IPS-NIHi11 (cell line): ENCODE measurements at places on chromosomes 4 and X.

- no peak for DNase-seq
Observed at GRCh38 chr4:74327762-74328161, 19.5 kb downstream of the EPGN start.

- no peak for DNase-seq
Observed at GRCh38 chr4:142262956-142263355, 583.1 kb downstream of the INPP4B start.

DNA sequence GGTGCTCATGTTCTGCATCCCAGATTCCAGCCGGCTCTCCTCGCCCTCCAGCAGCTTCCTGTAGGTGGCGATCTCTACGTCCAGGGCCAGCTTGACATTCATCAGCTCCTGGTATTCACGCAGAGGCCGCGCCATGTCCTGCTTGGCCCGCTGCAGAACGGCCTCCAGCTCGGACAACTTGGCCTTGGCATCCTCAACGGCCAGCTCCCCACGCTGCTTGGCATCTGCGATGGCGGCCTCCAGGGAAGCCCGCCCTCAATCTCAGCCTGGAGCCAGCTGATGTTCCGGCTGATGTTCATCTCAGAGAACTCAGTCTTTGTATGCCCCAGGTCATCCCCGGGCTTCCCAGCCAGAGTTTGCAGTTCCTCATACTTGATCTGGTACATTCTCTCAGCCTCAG lies 431.8 kb upstream of the DIPK2B start:
- no peak for DNase-seq

- DNase-seq = no peak
Observed at GRCh38 chr4:186203406-186203805, 12.0 kb downstream of the CYP4V2 start.

DNA sequence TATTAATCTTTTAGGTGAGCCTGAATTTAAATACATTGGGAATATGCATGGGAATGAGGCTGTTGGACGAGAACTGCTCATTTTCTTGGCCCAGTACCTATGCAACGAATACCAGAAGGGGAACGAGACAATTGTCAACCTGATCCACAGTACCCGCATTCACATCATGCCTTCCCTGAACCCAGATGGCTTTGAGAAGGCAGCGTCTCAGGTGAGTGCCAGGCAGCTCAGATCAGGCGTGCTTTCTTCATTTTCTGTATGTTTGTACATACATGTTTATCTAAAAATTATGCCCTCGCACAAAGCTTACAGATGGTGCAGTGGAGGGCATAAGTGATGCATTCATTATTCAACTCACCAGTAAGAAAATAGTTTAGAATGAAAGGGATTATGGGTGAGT lies 85.6 kb downstream of the CPE start:
- DNase-seq = no peak
